Femur (tissue), 1 donor: ENCODE measurements at places on chromosomes 6 and 20.

DNA sequence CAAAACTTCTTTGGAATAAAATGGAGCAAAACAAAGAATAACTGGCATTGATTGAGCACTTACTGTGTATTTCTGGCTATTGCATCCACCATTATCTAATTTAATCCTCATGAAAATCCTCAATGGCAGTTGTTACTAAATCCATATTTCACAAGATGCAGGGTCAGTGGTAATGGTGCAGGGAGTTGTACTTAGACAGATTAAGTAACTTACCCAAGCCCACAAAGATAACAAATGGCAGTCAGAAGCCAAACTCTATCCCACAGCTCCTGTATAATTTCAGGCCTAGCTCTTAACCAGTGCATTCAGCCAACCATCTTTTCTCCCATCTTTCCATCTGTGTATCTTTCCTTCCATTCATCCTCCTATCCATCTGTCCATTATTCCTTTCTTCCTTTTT lies 29.3 kb upstream of the SSTR4 start:
- DNase-seq, result no peak

GRCh38 chr6:112886415-112886814 lies 539.3 kb downstream of the RFPL4B start:
- no peak for DNase-seq

- DNase-seq, result no peak
Measured at GRCh38 chr6:169943241-169944060, 192.0 kb downstream of the ERMARD start.

- DNase-seq, result no peak
Measured at GRCh38 chr6:169343886-169344749, 90.5 kb upstream of the THBS2 start.

DNA sequence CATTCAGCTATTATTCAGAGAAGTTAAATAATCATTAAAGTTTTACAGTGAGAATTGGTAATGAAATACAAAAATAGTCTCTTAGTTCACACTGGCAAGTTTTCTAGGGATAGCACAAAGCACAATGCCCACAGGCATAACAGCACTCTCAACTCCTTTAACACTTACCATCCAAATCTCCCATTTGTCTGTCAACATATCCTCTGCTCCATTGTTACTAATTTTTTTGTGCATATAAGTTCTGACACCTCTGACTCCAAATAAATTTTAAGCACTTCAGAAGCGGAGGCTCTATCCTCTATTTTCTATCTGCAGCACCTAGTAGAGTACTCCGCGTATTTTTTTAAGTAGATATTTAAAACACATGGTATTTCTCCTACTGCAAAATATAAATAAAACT lies 15.6 kb upstream of the RSPO3 start:
- no peak for DNase-seq
